ENCODE measurements at places on chromosomes 4 and X. TPM values are rescaled to one million over a fixed set of nuclear protein-coding genes. Genes with fewer than 3 reads are reported as not detected.

GRCh38 chrX:40171513-40172400, 74.0 kb upstream of the BCOR start:
- no peak for DNase-seq

DNA sequence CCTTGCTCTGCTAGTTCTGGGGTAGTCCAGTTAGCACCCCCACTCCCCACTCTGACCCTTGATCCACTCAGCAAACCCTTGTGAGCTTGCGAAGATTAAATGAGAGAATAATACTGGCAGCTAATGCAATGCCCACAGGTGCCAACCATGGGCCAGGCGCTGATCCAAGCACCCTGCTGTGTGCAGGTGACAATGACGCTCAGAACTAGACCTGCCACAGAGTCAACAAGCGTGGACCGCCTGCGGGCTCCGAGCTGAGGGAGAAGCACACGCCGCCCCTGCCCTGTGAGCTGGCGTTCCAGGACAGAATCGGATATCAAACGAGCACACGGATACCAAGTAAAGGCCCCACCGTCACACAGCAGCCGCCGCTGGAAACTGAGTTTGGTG, 129.2 kb downstream of the FAM53A start:
- no peak for DNase-seq

GRCh38 chr4:38497121-38497520, 166.9 kb upstream of the KLF3 start:
- no peak for DNase-seq

- DNase-seq = no peak
Observed at GRCh38 chr4:2269206-2269531, 7.3 kb upstream of the MXD4 start.

DNA sequence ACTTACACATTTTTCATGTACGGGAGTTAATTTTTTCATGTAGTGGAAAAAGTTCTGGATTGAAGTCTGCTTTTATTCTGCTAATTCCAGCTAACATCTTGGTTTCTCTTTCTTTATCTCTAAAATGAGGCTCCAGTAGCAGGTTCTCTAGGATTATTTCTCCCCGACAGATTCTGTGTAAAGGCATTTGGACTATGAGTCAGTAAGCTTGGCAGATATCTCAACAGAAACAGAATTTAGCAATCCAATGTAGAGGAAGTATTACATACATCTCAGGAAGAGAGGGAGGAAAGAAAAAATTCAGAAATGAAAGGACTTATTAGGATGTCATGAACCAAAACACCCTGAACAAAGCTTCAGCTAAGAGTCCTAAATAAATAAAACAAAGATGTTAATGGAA, 1682.3 kb upstream of the TENM3 start:
- DNase-seq = no peak

DNA sequence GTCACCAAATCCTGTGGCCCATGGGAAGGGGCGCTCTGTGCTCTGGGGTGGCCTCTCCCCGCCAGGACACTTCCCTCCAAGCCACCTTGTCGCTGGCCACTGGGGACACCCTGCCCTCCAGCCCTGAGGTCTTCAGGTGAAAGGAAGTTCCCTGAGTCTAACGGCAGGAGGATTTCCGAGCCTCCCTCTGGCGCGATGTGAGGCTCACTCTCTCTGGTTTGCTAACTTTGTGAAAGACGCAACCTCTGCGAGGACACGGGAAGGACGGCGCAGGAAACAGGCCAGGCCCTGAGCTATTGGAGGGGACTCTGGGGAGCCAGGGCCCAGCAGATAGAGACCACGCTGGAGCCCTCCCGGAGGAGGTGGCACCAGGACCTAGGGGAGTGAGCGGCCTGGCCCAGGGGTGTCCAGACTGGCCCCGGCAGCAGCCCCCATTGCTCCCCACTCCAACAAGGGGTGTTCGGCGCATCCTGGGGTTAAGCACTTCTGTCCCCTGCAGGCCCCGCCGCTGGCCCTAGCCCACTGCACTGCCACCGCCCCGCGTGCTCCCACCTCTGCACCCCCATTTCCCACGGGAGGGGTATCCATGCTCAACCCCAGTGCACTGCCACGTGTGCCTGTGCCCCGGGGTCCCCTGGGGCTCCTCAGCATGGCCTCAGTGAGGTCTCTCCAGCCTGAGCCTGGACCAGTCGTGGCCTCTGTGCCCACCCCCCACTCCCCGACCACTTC, 72.2 kb upstream of the MXD4 start:
- DNase-seq = no peak

DNA sequence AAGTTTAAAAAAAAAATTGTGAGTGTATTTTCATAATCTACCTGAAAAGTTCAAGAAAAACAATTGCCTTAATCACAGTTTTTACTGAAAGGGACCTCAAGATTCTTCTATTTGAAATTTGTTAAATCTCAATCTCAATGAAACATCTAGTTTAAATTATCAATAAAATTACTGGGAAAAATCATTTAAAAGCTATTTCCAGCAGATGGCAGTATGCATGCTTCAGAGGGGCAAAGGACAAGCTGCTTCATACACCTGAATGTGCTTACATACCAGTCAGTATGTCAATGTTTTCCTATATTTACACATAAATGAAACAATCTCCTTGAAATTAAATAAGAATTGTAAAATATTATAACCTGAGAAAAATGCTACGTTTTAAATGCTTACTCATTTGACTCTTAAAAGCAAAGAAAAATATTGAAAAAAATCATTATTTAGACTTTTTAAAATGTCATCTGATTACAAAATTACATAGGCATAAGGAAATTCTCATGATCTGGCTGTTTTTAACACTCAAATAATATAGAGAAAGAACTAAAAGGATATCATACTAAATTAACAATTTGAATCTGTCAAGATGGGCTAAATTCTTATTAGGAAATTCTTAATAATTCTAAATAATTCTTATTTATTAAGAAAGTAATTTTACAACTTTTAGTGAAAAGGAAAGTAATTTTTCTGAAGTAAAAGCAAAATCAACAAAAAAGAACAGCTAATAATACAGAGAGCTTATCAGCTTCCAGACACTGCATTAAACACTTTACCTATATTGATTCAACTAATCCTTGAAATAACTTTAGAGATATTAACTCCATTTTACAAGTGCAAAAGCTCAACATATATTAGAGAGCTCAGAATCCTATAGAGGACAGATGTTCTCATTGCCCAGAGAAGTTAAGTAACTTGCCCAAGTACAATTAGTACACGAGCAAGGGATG, 242.1 kb downstream of the ADAMTS3 start:
- no peak for DNase-seq

GRCh38 chr4:7828011-7828720, 111.5 kb downstream of the AFAP1 start:
- DNase-seq = no peak

- DNase-seq = no peak
Observed at GRCh38 chr4:16641971-16642370, 256.5 kb downstream of the LDB2 start.

- no peak for DNase-seq
Observed at GRCh38 chr4:58081356-58081755, 971.2 kb upstream of the IGFBP7 start.

- DNase-seq = no peak
Observed at GRCh38 chr4:107562316-107562715, 157.7 kb downstream of the PAPSS1 start.

DNA sequence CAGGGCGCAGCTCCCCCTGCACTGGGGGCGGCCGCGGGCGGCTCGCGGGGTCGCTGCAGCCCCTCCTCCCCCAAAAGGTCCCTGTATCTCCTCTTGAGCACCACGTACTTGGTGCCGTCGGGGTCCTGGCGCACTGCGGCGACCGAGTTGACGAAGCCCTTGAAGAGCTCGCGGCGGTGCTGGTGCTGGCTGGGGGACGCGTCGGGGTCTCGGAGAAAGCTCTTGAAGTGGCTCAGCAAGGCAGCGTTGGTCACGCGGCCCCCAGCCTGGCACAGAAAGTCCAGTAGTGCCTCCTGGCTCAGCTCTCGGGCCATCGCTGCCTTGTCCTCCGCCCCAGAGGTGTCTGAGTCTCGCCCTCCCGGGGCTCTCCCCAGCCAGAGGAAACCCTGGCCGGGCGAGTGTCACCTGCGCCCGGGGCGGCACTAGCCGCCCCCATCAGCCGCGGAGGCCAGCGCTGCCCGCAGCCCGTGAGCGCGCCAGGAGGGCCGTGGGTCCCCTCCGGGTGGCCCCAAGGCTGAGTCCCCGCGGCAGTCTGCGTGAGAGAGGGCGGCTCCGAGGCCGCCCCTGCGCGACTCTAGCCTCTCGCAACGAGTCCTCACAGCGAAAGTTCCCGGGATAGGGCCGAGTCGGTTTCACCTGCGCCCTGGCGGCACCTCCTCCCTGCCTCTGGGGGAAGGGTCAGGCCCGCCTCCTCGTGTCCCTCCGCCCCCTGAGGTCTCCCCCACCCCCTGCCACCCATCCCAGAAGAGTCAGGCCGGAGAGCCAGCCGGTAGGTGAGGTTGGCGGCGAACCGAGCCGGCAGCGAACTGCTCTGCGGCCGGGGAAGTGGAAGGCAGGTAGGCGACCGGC, at the start of gene SOWAHB:
Gene SOWAHB (minus strand): TSS at position 609 of the 849 bp plus-strand sequence. CDS start 295 bp downstream, at position 314.
- DNase-seq = no peak

- DNase-seq = no peak
Observed at GRCh38 chrX:130120321-130120731, 10.0 kb upstream of the ELF4 start.

DNA sequence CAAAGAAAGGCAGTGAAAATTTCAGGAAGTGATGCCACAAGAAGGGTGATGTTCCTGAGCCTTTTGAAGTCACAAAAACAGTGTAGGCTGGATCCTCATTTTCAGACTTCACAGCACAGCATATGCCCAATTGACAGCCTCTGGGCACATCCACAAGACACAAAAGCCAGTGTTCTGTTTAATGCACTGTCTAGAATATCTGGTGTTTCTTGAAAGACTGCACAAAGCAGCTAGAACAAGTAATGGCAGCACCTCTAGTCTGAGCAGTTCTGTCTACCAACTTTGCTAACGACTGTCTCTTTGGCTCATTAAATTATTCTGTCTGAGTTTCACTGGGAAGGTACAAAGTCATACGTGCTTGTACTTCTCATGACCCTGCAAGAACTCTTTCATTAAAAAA, 417.1 kb upstream of the GALNT7 start:
- DNase-seq = no peak

GRCh38 chrX:142084611-142085010, 120.5 kb downstream of the MAGEC2 start:
- no peak for DNase-seq

DNA sequence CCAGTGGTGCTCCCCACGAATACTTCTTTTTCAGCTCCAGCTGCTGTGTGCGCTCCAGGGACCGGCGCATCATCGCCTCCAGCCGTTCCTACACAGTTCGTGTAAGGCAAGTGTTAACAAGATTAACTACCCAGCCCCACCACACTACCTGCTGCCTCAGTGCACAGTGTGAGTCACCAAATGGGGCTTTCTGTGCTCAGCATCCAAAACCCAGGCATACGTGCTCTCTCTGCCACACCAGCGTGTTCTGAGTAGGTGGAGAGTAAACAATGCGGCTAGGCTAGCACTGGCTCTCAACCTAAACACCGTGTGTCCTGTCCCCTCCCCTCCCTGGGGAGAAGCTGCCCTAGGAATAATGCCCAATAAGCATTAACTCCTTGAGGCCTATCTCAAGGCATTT, 60.0 kb downstream of the MAP7D2 start:
- no peak for DNase-seq

DNA sequence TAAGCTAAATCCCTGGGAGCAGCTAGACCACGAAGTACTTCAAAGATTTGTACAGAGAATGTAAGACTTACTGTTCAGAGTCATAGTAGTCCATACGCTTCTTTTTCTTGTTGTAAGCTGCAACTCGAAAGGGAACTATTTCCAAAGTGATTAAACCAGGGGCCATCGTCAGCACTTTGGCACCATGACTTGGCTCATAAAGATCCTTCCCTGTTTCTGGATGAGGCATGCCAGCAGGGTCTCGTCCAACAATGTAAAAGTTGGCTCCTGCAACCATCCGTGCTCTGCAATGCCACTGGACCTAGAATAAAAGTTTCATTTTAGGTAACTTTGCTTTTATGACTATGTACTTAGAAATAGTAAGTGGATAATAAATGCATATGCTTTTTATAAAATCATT, 88.5 kb downstream of the PAPSS1 start:
- DNase-seq = no peak

DNA sequence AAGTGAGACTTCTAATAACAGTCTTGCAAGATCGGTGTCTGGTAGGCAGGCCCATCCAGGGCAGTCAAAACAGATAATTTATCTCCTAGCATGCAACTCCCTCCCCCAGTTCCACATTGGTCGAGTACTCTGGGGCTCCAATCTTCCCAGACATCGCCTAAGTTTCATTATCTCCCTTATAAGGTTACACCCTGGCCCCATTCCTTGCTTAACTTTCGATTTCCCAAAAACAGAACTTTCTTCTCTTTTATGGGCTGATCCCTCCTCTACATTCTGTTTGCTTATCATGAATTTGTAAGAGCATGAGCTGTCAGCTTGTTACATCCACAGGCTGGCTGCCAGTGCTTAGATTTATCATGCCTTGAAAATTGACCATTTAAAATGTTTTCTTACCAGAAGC, 471.3 kb downstream of the TECRL start:
- no peak for DNase-seq

Gene NIPAL1
- total RNA-seq = 3.3 TPM

Gene FAM3A
- 36.4 TPM for total RNA-seq

Gene FAM184B
- not detected for total RNA-seq

Gene RRH
- not detected for total RNA-seq

Gene ZFP92
- 1.2 TPM for total RNA-seq

Gene TMEM144
- total RNA-seq = 2.7 TPM

Gene CENPVL2
- total RNA-seq = not detected

Gene PPA2
- 99.7 TPM for total RNA-seq

Gene PNMA3
- not detected for total RNA-seq

Gene SH3RF1
- 21.2 TPM for total RNA-seq

Gene GASK1B
- total RNA-seq = 46.6 TPM
